ENCODE measurements at places on chromosomes 16 and 17. TPM values are rescaled to one million over a fixed set of nuclear protein-coding genes. Genes with fewer than 3 reads are reported as not detected.

The ACSM2A gene
- total RNA-seq = 0.14 TPM

DNA sequence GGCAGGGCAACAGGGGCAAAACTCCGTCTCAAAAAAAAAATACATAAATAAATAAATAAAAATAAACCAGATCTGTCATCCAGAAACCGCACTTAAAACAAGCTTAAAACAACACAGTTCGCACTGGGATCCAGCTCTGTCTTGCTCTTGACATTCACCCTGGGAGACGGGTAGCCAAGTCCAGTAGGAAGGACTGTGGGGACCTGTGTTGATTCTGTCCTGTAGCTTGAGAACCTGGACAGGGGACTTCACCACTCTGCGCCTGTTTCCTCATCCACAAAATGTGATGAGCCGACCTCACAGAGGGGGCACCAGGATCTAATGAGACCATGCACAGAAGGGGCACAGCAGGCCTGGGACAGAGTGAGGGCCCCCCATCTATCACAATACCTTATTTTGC lies 1.5 kb upstream of the RAI1 start:
- H3K27me3 ChIP-seq = no peaks in the 10 kb centered on the region
- H3K4me3 ChIP-seq = no peak overlapping the region
- no peak overlapping the region for H3K27ac ChIP-seq
- H3K4me1 ChIP-seq = peaks cover 17% of the 10 kb centered on the region

DNA sequence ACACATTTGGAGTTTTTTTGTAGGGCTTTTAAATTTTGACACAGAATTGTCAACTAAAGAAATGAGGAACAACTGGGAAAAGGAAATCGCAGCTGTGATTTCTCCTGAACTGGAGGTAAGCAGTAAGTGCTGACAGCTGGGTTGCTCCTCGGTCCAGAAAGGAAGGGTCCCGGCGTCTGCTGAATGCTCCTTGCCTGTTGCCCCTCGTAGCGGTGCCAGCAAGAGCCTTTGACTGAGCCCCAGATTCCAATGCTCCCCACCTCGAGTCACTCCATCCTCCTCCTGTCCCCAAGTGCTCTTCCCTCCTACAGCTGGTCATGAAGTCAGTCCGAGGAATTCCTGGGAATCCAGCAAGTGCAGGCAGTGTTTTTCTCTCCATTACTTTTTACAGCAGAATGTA lies 32.0 kb upstream of the ENDOV start:
- no peaks in the 10 kb centered on the region for H3K4me1 ChIP-seq
- no peaks in the 10 kb centered on the region for H3K27me3 ChIP-seq
- DNase-seq = no peak
- H3K36me3 ChIP-seq = peaks cover 19% of the 10 kb centered on the region

GRCh38 chr17:47315451-47316266 lies 8.1 kb upstream of the EFCAB13 start:
- H3K36me3 ChIP-seq = no peaks in the 10 kb centered on the region
- peak overlapping the region; percentile 82 for H3K27ac ChIP-seq
- DNase-seq = peak; percentile 85
- peaks cover 25% of the 10 kb centered on the region for H3K4me1 ChIP-seq

DNA sequence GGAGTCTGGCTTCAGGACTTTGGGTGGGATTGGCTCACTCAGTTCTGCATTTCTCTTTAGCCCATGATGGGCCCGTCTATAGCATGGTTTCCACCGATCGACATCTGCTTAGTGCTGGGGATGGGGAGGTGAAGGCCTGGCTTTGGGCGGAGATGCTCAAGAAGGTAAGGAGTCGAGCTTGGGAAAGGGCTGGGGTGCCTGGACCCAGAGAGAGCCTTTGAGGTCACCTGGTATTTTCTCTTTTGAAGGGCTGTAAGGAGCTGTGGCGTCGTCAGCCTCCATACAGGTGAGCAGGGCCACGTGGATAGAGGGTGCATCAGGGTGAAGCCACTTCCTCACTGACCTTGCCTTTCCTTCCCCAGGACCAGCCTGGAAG lies 2.2 kb downstream of the THOC6 start:
- no peak overlapping the region for H3K27ac ChIP-seq
- no peaks in the 10 kb centered on the region for H3K36me3 ChIP-seq
- H3K4me3 ChIP-seq = no peak overlapping the region

The HLF gene
- total RNA-seq = 0.07 TPM

GRCh38 chr16:6195966-6196365 lies 1098.4 kb upstream of the EEF2KMT start:
- H3K4me3 ChIP-seq = no peak overlapping the region
- H3K27me3 ChIP-seq = no peaks in the 10 kb centered on the region
- no peaks in the 10 kb centered on the region for H3K36me3 ChIP-seq
- H3K27ac ChIP-seq = no peak overlapping the region
- no peak for DNase-seq

All from astrocyte (in vitro differentiated cells and primary cell).